ENCODE measurements at places on chromosomes 2 and 18. TPM values are rescaled to one million over a fixed set of nuclear protein-coding genes. Genes with fewer than 3 reads are reported as not detected.

- no peak for DNase-seq
Measured at GRCh38 chr2:112839407-112840067, 3.0 kb upstream of the IL1B start.

- DNase-seq, result no peak
Measured at GRCh38 chr18:46810481-46811000, 53.7 kb upstream of the ST8SIA5 start.

DNA sequence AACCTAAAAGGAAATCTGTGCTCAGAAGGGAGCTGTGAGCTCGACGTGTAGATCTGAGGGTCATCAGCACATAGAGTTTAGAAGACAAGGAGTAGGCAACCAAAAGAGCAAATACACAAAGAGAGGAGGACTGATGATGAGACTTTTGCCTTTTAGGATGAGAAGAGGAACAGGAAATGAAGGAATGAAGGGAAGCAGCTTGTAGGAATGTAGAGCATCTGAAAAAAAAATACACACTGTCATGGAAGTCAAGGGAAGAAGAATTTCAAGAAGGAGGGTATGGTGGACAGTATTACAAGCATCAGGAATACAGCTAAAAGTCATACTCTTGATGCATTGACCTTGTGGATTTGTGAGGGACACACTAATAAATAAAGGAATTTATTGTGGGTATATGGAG lies 21.9 kb downstream of the CDK15 start:
- no peak for DNase-seq

DNA sequence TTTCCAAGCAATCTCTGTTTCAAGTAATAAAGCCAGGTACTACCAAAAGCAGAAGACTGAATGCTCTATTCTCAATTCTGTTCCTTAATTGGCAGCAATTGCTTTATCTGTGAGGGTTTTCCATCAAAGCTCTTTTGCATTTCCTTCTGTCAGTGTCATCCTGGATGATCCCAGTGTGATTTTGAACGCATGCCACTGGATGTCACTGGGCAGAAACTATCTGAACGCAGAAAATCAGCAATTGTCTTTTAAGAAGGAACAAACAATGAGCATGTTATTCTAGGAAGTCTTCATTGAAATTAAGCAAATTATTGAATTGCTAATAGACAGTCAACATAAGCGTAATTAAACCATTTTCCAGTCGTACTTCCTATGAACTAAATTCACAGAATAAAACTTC lies 259.0 kb upstream of the REG3G start:
- DNase-seq, result no peak

- DNase-seq, result no peak
Measured at GRCh38 chr18:7394050-7394659, 163.3 kb downstream of the LRRC30 start.

GRCh38 chr2:96493072-96493471 lies 12.1 kb downstream of the NEURL3 start:
- no peak for DNase-seq

MBD1 gene
- 74.2 TPM for total RNA-seq

BOLA3 gene
- total RNA-seq, result 23.1 TPM

PPIG gene
- total RNA-seq, result 45.9 TPM

Measured in osteocyte (in vitro differentiated cells).